ENCODE measurements at places on chromosomes 1 and 21.
A peak's percentile ranks its signal among the peaks of the same experiment; 100 is the strongest.

DNA sequence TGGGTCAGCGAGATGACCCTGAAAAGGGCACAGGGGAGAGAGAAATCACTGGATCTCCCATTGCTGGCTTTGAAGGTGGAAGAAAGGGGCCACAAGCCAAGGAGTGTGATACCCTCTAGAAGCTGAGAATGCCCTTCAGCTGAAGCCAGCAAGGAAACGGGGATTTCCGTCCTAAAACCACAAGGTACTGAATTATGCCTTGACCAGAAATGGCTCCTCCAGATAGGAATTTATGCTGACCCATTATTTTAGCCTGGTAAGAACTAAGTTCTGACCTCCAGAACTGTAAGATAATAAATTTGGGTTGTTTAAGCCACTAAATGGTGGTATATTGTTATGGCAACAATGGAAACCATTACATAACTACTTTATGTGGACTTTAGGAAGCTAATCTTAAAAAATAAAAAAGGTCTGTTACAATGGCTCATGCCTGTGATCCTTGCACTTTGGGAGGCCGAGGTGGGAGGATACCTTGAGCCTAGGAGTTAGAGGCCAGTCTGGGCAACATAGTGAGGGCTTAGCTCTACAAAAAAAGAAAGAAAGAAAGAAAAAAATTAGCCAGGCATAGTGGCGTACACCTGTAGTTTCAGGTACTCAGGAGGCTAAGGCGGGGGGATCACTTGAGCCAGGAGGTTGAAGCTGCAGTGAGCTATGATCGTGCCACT lies 3.6 kb upstream of the H6PD start:
- DNase-seq, result no peak

- no peak for DNase-seq
Measured at GRCh38 chr1:186738926-186739325, 58.7 kb upstream of the PTGS2 start.

DNA sequence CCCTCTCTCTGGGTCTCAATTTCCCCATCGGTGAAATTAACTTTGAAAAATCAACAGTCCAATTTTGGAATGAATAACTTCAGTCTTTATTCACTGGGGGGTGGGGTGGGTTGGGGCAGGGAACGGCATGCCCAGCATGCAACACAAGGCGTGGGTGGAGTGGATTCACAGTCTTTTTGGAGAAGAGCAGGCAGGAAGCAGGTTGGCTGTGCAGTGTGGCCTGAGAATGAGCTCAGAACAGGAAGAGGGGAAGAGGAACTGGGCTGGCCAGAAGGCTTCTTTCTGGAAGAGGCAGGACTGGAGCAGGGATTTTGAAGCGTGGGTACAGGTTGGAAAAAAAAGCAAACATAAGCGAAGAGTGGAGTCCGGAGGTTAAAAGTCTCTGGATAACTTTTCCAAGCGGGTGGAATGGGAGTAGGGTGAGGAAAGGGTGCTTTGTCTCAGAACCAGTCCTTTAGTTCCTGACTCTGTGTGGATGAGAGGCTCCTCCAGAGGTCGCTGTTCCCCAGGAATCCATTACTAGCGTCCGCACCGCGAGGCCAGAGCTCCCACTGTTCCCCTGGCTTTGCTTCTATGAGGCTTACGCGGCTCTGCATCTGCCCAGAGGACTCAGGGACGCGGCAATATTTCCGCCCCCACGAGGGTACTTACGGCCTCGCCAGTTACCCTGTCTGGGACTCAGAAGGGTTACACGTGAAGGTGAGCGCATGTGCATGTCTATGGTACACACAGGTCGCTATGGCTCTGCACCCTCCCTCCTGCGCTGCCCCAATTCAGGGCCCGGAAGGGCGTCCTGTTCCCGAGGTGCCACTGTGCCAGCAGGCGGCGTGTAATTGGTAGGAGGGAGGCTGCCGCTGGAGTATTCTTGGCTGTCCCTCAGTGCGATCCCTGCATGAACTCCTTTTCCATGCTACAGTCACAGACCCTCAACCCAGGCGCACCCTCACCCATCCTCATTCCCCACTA lies 5.5 kb upstream of the FOXD2 start:
- peak; percentile 65 for DNase-seq

GRCh38 chr1:226651732-226652105 lies 87.4 kb downstream of the ITPKB start:
- DNase-seq, result no peak

DNA sequence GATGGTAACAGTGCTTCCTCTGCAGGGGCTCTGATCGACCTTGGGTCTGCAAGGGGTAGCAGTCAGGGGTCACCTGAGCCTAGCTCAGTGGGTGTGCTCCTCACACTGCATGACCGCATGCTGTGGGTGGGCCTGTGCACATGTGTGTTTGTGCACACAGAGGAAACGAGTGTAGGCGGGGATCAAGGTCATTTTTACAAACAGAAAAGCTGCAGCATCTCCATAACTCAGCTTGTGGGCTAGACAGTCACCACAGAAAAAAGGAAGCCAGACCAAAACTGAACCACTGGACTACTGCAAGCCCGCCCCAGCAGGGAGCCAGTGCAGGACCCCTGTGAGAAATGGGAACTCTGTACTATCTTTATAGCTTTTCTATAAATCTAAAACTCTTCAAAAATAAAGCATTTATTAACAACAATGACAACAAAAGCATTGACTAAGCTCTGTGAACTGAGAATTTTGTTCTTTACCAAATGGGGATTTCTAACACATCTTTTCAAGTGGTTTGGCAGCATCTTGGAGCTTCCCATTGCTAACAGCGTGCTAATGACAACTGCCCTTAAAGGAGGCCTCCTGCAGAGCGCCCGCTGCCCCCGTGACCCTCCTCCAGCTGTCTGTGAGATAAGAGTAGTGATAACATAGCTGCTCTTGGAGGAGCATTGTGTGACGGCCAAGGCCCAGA lies 19.9 kb upstream of the NEK2 start:
- DNase-seq, result no peak

DNA sequence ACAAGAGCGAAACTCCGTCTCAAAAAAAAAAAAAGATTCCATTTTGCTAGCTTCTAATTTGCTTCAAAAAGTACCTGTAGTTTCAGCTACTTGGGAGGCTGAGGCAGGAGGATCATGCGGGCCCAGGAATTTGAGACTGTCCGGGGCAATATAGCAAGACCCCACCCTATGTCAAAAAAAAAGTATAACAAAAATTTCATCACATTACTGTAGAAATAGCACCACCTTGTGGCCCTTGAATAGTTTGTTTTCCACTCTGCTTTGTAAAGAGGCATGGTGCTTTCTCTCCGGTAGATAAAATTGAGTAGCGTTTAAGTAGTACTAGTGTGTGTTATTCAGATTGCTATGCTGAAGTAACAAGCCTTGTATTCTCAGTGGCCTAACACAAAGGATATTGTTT lies 18.2 kb upstream of the MSTO1 start:
- DNase-seq, result no peak

DNA sequence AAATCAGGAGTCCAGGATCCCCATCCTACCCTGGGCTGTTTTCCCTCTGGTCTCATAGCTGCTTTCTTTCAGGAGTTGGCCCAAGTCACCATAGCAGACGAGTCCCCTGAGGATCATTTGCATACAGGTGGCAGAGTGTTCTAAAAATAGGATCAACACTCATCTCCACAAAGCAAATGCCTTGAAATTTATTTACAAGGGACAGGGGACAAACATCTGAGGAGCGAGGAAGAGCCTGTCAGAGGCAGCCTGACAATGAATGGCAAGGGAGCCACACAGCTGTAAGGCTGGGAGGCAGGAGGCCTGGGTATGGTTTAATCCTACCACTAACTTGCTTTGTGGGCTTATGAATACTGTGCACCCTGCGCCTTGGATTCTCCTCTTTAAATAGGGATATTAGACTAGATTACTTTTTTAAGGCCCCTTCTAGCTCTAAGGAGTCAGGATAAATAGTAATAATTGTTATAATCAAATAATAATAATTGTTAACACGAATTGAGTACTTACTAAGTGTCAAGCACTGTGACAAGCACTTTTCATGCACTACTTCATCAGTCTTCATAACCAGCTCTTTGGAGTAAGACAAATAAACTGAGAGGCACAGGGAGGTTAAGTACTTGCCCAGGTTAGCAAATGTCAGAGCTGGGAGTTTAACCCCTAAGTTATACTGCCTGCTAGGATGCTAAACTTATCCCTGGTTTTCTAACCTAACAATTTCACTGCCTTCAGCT lies 34.5 kb downstream of the RAB3B start:
- DNase-seq, result no peak

DNA sequence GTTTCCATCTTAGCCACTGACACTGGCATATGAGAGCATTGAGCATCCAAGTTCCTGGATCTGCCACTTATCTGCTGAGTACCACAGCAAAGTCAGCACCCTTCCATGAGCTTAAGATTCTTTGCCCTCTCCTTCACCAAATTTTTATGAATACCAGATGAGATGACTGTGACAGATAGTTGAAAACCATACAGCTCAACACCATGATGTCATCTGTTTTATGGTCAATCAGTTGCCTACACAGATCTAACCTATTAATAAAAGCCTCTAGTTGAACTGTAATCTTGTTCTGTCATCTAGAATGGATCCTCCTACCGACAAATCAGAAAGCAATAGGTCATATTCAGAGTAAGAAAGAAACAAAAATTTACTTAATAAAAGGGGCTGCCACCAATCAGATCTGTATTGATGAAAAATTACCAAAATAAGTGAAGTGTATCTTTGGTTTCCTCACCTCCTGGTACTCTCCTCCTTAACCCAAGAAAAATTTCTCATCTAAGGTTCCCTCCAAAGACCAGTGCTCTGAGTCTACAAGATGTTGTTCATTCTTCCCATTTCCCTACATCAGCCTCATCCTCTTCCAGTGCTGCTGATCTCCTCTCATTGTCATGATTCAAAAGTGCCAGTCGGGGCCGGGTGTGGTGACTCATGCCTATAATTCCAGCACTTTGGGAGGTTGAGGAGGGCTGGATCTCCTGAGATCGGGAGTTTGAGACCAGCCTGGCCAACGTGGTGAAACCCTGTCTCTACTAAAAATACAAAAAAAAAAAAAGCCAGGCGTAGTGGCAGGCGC lies 138.8 kb upstream of the CTTNBP2NL start:
- no peak for DNase-seq

DNA sequence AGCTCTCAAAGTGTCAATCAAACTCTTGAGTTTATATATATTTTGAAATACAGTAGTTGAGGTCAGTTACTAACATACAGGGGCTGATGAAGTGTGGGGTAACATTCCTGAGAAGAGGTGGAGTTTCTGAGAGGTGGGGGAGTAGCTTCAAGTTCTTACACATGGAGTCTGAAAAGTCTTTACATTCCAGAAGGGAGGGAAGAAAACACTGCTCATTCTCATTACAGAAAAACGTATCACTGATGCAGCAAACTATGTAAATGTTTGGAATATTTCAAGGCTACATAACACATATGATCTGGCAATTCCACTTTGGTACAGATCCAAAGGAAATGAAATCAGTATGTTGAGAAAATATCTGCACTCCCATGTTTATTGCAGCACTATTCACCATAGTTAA lies 1065.8 kb upstream of the B3GALT2 start:
- DNase-seq, result no peak

DNA sequence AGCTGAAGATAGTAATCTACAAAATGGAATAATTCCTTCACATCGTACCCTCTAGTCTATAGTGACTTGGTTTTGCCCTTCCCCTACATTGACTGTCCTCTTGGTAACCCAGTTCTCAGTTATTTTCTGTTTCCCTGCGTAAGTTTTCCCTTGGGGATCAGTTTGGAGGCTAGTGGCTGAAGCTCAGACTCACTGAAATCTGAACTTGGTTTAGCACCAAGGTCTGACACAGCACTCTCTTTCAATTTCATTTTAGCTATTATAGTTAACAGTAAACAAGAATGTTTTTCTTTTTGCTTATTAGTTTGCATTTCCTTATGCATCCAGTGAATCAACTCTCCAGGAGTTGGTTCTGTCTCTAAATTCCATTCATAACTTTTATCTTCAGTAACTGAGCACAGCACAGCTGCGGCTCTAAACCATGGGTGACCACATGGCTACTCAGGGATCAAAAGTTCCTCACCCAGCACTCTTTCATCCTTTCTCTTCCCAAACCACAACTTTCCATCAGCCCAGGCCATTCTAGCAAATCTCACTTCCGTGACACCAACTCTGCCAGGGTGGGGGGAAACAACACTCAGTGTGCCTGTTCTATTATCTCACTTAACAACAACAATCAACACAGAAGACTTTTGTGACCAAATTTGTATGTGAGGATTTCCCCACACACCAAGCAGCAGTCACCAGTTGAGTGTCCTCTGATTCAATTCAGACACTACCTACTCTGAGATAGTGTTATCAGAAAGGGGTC lies 17.6 kb upstream of the IFI6 start:
- DNase-seq, result no peak

GRCh38 chr1:160740133-160740688 lies 1.2 kb downstream of the SLAMF7 start:
- no peak for DNase-seq

DNA sequence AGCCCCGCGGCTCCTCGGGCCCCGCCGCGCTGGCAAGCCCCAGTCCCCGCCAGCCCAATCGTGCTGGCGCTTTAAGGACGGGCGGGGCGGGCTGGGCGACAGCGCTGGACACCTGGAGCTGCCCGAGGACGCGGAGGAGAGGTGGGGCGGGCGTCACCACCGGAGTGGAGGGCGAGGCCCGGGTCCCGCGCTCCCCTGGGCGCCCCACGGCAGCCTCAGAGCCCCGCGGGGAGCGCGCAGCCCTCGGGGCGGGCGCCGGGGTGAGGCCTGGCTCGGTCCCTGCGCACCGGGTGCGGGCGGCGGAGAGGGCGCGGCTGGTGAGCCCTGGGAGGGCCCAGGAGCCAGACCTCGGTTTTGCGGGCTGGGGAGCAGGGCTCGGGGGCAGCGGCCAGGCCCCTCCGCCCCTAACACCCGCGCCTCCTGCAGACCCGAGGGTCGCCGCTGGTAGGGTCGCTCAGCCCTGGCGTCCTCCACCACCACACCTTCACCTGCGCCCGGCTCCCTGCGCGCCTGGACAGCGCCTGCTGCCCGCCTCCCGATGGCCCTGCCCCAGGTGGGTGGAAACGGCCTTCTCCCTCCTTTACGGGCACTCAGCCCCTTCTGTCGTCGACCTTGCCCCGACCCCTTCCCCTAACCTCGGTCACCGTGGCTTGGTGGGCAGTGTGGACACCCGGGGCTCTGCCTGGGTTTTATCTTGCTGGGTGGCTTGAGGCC lies at the start of gene TMEM61:
Gene TMEM61, plus strand, starts transcription at position 101 of the 714 bp plus-strand sequence. Its CDS starts 438 bp downstream, at position 539.
- DNase-seq, result no peak

DNA sequence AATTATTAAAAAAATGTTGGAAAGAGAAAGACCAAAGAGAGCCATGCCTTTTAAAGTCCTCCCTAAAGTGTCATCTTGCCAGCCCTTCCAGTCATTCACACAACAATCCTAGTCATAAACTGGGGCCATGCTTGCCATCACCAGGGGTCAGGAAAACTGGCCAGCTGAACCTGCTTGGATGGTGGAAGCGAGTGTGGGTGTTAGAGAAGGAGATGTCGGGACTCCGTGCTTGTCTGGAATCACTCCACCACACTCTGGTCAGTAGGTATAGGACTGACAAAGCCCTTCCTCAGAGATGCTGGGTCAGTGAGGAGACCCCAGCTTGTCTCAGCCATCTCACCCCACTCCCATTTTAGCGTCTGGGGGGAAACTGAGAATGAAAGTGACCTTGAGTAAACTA lies 3.3 kb upstream of the HAPLN2 start:
- no peak for DNase-seq

All from stimulated activated CD4-positive, alpha-beta T cell treated with anti-CD3 and anti-CD28 coated beads, Interleukin-4, amount 100 ng/mL, for 1 hour (primary cell).